ENCODE measurements at places on chromosomes 1 and 21.

DNA sequence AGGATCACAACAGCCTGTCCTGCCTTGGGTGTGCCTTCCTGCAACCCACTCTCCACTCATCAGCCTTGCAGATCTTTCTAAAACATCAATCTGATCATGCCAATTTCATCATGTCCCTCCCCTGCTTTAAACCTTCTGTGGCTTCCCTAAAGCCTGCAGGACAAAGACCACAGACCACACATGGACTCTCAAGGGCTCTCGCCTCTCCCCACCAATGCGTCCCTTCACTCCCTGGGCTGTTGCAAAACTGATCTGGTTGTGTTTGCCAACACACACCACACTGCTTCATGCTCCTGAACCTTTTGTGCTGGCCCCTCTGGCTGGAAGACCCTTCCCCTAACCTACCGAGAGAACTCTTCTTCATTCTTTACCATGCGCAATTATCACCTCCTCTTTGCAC is 72.4 kb downstream of the ITPKB start:
- no peak for DNase-seq

- DNase-seq = no peak
Observed at GRCh38 chr1:195773931-195774330, 834.3 kb downstream of the KCNT2 start.

DNA sequence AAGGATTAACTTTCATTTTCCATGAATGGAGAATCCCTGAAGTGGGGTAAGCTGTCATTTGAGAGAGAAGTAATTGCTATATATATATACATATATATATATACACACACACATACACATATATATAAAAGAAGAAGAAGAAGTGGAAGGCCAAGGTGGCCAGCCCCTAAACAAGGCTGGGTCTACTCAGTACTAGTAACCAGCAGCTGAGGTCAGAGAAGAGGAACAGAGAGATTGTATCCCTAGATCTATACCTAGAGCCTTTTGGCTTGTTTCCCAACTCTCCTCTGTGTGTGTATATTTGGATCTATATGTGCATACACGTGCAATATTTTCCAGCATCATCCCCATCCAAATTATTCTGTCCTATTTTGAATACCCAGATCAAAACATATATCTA is 5.2 kb downstream of the TNFSF4 start:
- DNase-seq = no peak

DNA sequence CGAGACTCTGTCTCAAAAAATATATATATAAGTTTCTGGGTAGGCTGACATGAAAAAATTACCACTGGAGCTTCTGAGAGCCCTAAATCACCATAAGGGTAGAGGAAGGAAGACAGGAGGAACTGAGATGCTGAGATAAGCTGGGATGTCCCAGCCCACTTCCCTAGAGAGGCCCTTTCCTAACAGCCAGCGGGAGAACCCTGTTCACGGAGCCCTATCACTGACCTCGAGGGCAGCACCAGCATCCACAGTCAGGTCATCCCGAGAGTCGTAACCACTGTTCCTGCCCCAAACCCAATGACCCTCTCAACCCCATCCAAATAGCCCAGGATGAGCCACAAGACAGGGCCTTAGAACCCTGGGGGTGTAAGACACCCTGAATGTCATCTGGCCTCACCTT is 77.5 kb downstream of the CD34 start:
- DNase-seq = no peak

GRCh38 chr1:4681026-4681425 is 26.6 kb downstream of the AJAP1 start:
- no peak for DNase-seq

GRCh38 chr1:246306415-246307037 is 200.6 kb downstream of the SMYD3 start:
- no peak for DNase-seq
